Naive B cell (primary cell): ENCODE measurements at places on chromosomes 7 and 10.

GRCh38 chr10:13536674-13537366 is 8.0 kb upstream of the BEND7 start:
- DNase-seq, result no peak

GRCh38 chr7:35630024-35630972 is 64.6 kb downstream of the HERPUD2 start:
- DNase-seq, result no peak

GRCh38 chr7:134992626-134993179 is 6.4 kb downstream of the AGBL3 start:
- no peak for DNase-seq

DNA sequence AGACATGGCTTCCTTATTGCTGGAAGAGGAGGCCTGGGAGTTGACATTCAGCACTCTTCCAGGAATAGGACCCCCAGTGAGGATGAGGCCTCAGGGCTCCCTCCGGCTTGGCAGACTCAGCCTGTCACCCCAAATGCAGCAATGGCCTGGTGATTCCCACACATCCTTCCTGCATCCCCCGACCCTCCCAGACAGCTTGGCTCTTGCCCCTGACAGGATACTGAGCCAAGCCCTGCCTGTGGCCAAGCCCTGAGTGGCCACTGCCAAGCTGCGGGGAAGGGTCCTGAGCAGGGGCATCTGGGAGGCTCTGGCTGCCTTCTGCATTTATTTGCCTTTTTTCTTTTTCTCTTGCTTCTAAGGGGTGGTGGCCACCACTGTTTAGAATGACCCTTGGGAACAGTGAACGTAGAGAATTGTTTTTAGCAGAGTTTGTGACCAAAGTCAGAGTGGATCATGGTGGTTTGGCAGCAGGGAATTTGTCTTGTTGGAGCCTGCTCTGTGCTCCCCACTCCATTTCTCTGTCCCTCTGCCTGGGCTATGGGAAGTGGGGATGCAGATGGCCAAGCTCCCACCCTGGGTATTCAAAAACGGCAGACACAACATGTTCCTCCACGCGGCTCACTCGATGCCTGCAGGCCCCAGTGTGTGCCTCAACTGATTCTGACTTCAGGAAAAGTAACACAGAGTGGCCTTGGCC is 4.3 kb downstream of the PGAM2 start:
- DNase-seq, result no peak

- no peak for DNase-seq
These were observed 10.1 kb downstream of the SLC25A16 start for GRCh38 chr10:68517188-68517587.

- no peak for DNase-seq
These were observed 31.8 kb upstream of the VCL start for GRCh38 chr10:73965890-73966768.

- no peak for DNase-seq
These were observed 42.1 kb upstream of the RASGEF1A start for GRCh38 chr10:43308986-43309385.

- no peak for DNase-seq
These were observed 29.5 kb downstream of the ABRAXAS2 start for GRCh38 chr10:124831116-124831515.

DNA sequence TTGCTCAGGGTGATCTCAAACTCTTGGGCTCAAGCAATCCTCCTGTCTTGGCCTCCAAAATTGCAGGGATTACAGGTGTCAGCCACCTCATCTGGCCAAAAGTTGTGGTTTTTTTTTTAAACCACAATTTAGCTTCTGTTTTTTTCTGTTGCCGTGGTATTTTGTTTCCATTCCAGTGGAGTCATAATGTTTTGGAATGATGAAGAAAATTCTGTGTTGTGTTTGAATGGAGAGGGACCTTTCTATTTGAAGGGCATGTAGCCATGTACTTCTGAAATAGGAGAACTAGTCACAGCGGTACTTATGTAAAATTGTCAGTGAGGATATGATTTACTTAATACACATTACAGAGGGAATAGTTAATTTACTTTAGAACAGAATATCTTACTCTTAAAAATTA is 201.3 kb downstream of the ARL4A start:
- no peak for DNase-seq

GRCh38 chr10:29535778-29536453 is 98.9 kb downstream of the SVIL start:
- no peak for DNase-seq

GRCh38 chr7:32167256-32167655 is 97.0 kb upstream of the PDE1C start:
- DNase-seq, result no peak

DNA sequence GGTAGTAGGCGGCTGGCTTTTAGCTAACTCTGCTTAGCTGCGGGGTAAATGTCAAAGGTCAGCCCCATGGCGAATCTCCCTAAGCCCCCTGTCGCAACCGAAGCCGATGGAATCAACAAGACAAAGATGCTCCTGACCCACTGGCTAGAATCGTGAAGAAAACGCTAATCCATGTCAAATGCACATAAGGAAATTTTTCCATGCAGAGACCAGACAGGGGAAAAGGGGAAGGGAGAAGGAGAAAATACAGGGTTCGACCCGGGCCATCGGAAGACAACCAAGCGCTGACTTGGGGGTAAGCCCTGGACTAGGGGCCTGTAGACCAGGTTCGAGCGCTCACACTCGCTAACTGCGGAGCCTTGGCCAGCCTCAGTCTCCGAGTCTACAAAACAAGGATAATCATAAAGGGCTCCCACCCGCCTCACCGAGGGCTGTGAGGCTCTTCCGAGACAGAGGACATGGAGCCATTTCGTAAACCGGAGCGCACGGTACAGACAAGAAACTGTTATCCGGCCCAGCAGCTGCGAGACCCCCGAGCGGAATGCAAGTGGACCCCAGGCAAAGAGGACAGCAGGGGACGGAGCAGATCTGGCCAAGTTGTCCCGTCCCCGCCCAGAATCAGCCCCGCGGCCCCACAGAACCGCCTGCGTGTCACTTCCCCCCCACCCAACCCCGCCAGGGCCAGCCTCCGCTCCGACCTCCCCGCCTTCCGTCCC is 507 bp downstream of the SAR1A start:
- no peak for DNase-seq

GRCh38 chr7:28808796-28809533 is 149.2 kb downstream of the TRIL start:
- peak; percentile 9 for DNase-seq

DNA sequence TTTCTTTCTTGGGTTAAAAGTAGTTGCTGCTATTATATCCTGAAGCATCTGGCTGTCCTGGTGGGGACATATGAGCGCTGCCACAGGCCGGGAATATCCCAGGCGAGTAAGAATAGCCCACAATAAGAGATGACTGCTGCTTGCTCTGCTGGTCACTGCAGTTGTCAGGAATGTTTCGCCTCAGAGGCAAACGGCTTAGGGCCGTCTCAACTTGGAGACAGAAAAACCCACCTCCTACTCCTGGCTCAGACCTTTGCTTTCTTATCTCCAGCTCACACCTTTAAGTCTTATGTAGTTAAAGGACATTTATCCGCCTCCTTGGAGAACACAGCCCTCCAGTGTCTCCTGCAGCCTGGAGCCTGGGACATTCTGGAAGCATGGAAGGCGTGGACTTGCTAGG is at the start of gene GJD4:
Gene GJD4 (plus strand): TSS at position 151 of the 400 bp plus-strand sequence. CDS start 227 bp downstream, at position 378.
- DNase-seq, result no peak

DNA sequence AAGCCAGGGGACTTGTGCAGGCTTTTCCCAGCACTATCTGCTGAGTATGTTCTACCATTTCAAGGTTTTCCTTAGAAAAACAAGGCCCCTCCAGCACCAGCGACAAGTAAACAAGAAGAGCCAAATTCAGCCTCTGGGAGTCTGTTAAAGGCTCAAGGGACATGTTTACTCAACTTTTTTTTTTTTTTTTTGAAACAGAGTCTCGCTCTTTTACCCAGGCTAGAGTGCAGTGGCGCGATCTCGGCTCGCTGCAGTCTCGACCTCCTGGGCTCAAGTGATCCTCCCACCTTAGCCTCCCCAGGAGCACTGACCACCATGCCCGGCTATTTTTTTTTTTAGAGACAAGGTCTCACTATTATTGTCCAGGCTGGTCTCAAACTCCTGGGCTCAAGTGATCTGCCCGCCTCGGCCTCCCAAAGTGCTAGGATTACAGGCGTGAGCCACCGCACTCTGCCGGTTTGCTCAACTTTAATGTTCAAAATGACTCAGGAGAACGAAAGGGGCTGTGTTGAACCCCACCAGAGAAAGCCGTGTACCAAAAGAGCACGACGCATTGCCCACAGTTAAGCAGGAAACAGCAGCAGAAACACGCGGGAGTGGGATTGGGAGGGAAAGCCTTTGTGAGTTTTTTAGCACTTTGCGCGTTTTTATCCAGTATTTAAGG is 772 bp downstream of the PRDX3 start:
- no peak for DNase-seq

DNA sequence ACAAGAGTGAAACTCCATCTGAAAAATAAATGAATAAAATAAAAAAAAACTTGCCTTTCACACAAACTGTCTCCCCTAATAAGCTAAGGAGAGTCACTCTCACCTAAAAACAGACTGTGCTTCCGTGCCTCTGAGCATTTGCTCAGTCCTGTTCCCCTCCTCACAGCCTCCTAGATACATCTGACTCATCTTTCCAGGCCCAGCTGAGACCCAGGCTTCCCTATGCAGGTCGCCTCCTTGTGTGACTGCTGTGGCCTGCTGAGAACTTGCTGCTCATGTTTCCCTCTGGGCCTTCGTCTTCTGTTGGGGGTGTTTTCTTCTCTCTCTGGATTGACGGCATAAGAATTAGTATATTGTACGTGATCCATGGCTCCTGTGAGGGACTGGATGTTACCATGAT is 777.7 kb downstream of the LRMDA start:
- DNase-seq, result no peak

GRCh38 chr10:125415006-125415633 is 254.8 kb upstream of the CTBP2 start:
- no peak for DNase-seq

DNA sequence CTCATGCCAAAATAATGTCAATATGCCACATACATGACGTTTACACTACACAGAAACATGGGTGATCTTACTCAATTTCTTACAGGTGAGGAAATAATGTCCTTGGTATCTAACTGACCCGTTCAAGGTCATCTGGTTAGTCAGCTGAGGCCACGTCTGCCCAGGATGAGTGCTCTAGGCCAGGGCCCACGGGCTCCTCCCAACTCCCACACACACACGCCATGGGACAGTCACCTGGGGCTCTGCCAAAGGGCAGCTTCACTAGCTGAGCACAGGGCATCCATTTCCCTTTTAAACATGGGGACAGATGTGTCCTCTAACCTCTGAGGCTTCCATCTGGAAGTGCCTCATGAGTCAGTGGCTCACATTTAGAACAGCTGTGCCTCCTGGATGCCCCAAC is 123.9 kb downstream of the TNS3 start:
- DNase-seq, result no peak

- no peak for DNase-seq
These were observed 9.8 kb downstream of the WIPI2 start for GRCh38 chr7:5199841-5200240.

DNA sequence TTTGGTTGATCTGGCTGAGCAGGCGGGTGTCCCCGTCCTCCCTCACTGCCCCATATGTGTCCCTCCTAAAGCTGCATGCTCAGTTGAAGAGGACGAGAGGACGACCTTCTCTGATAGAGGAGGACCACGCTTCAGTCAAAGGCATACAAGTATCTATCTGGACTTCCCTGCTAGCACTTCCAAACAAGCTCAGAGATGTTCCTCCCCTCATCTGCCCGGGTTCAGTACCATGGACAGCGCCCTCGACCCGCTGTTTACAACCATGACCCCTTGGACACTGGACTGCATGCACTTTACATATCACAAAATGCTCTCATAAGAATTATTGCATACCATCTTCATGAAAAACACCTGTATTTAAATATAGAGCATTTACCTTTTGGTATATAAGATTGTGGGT is 26.9 kb upstream of the TRIM56 start:
- DNase-seq, result peak; percentile 20

DNA sequence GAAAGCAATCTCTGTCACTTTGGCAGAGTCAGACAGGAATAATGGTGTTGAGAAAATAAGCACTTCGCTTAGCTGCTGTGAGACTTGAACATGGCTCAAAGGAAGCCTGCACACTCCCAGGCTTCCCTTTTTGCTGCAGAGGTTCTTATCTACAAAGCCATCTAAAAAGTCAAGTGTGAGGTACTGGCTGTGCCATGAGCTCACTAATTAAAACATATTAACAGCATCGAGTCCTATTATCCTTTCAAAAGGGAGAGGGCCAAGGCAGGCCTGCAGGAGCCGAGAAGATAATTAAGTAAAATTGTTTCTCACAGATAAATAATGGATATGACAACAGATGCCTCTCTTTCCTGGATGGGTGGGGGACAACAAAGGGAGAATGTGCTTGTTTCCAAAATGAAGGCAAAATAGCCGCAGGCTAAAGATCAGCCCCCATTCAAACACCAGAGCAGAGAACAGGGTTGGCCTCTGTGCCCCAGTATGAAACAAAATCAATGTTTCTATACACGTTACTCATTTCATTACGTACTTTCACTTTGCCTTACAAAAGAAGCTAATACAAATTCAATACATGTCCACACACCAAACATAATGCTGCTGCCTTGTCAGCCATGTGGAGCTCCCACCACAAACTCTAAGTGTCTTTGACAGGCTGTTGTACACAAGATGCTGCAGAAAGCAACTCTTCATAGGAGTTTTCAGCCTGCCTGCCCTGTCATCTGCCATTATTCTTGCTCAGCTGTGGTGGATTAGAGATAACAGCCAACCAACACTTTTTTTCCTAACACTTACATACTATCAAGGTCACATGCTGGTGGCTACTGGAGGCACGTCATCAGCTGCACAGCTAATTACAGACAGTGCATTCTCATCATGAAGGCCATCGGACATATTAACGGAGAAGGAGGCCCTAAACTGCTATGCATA is 55.3 kb downstream of the ELAPOR2 start:
- DNase-seq, result no peak

DNA sequence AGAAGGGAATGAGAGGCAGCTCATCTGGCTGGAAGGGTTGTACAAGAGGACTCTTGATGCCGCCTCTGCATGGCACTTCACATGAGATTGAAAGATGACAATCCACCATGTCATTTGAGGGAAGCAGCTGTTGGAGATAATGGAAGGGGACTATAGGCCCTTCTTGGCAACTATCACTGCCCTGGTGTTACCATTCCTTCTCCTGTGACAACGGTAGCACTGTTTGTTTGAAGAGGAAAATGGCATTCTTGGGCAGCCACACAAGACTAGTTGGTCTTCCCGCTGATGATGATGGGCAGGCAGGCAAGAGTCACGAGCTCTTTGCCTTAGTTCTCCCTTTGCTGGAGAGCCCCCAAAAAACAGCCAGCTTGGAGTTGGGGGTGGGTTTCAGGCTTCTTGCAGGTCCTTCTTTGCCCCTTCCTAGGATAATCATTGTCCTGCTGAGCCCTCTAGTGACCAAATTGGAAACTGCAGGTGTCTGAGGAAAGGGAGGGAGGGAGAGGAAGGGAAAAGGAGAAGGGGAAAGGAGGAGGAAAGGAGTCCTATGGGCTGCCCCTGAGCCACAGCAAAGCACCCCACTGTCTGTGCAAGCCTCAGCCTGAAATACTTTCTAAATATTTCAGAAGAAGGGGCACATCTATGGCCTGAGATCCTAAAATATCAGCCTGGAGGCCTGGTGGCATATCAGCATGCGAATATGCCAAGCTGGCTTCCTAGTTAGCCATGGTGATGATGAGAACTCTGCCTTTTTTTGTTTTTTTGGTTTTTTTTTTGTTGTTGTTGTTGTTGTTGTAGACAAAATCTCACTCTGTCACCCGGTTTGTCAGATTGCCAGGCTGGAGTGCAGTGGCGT is 165.6 kb upstream of the KMT2E start:
- DNase-seq, result peak; percentile 29
